Activated gamma-delta T cell treated with anti-CD3 and anti-CD28 coated beads, Interleukin-2, amount 50 U/mL, for 16 hours (primary cell): ENCODE measurements at places on chromosomes 5 and 9.

- no peak for DNase-seq
These were observed 272.8 kb downstream of the CWC27 start for GRCh38 chr5:65041296-65042158.

- DNase-seq, result no peak
These were observed 178.8 kb downstream of the PAM start for GRCh38 chr5:102933721-102934459.

GRCh38 chr5:101112645-101113044, 209.6 kb upstream of the ST8SIA4 start:
- no peak for DNase-seq

- no peak for DNase-seq
These were observed 1.1 kb downstream of the FKBP15 start for GRCh38 chr9:113219969-113220368.

DNA sequence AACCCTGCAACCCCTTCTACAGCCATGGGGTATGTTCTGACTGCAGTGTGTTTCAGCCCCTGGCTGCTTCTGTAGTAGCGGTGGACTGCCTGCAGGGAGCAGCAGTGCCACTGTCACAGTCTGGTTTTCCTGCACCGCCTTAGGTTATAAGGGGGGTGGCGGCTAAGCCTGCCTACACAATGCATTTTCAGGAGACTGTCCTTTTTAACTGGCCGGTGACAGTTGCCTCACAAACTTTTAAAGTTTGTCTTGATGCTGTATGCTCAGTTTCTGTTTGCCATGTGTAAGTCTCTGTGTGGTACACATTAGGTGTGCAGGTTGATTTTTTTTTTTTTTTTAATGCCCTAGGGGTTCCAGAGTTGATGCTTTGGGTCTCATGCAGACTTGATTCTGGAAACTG, 53.0 kb downstream of the NUP214 start:
- peak; percentile 58 for DNase-seq

DNA sequence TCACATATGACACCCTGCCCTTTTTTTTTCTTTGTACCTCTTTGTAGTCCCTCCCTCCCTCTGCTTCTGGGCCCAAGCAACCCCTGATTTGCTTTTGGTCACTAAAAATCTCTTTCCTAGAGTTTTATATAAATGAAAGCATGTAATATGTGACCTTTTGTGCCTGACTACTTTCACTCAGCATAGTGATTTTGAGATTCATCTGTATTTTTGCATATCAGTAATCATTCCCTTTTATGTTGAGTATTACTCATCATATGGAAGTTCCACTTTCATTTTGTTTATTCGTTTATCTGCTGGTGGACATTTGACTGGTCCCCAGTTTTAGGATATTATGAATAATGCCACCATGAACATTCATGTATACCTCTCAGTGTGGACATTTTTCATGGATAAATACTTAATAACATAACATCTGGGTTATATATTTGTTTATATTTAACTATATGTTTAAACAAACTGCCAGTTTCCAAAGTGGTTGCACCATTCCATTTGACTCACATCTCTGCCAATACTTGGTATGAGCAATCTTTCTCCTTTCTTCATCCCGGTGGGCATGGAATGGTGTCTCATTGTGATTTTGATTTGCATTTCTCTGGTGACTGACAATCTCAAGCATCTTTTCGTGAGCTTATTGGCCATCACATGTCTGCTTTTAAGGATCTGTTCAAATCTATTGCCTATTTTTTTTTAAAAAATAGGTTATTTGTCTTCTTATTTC, 115.7 kb upstream of the S1PR3 start:
- no peak for DNase-seq

DNA sequence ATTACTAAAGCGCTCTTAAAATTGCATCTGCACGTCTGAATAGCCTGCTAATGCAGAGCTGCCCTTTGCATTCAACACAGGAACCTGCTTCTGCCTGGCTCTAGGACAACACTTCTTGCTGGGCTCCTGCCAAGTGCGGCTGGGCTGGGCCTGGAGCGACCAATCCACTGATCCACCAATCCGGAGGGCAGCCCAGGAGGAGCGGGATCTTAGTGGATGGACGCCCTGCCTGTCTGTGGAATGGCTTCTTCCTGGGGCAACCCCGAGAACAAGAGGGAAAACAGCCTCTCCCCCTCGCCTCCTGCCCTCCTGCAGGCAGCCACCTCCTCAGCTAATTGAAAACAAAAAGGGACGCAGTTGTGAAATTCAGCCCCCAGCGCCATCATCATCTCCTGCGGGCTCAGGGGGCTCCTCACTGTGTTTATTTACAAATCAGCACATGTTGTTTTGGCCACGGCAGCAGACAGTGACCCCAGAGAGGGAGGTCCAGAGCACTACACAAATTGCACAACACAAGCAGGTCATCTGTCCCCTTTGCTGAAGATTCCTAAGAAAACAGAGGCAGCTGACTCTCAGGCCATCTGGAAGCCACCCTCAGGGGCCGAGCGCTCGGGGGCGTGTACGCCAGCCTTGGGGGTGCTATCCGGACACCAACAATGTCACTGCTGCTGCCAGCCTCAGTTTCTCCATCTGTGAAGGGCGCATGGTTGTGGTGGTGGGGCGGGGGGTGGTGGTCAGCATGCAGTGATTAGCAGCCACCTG, 57.3 kb downstream of the GADD45G start:
- DNase-seq, result no peak

GRCh38 chr5:123882965-123883345, 371.0 kb downstream of the CSNK1G3 start:
- DNase-seq, result no peak

DNA sequence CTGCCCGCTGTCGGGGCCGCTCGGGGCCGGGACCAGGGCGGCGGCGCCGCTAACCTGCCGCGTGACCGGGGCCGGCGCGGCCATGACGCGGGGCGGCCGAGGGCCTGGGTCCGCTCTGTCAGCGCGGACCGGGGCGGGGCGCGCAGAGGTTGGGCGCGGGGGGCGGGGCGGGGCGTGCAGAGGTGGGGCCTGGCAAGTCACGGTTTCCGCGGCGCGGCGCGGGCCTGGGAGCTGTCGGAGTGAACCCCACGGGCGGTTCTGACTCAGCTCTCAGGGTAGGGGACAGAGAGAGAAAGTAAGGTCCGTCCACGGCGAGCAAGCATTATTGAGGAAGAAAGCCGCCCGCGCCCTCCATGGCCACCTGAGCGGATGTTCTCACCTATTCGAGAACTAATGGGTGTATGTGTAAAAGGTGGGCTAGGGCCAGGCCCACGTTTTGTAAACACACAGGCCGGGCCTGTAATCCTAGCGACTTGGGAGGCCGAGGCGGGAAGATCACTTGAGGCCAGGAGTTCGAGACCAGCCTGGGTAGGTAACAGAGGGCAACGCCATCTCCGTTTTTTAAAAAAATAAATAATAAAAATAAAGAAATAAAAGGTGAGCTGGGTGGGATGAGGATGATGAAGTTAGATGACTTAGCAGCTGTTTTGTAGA, at the start of gene PRXL2C:
Gene PRXL2C (minus strand): TSS at position 120 of the 654 bp plus-strand sequence. CDS start 36 bp downstream, at position 84.
- peak; percentile 56 for DNase-seq

GRCh38 chr9:131276094-131276888, at the start of gene FAM78A:
Gene FAM78A, minus strand, starts transcription at chr9:131276510. Its CDS starts 331 bp downstream, at chr9:131276179.
- no peak for DNase-seq

DNA sequence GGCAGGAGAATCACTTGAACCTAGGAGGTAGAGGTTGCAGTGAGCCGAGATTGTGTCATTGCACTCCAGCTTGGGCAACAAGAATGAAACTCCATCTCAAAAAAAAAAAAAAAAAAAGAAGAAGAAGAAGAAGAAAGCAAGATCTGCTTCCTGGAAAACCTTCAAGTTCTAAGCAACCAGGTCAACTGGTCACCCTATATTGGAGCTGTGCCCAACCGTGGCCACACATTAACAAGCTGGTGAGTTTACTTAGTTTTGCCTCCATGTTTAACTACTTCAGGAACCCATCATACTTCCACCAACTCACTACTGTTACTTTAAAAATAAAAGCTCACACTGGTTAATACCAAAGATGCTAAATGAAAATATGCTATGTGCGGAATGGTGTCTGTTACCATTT, 12.3 kb upstream of the SKP1 start:
- DNase-seq, result no peak

GRCh38 chr9:135877791-135878527, 29.4 kb downstream of the CAMSAP1 start:
- DNase-seq, result no peak

- no peak for DNase-seq
These were observed 18.2 kb upstream of the MGAT1 start for GRCh38 chr5:180820788-180821321.

DNA sequence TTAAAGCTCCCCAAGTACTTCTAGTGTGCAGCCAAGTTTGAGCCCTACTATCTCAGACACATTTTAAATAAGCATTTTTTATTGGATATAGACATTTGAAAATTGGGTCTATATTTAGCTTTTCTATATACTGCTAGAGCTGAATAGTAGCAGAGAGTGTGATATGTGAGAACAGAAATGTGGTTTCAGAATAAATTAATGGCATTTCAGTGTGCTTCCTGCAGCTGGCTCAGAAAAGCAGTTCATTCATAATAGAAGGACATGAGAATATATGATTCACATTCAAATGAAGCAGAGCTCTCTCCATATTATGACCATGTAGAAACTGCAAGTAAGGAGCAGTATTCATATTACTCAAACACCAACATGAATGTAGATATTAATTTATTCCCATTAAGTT, 464.0 kb downstream of the PTPRD start:
- no peak for DNase-seq

GRCh38 chr5:174675916-174676315, 48.5 kb upstream of the MSX2 start:
- no peak for DNase-seq

DNA sequence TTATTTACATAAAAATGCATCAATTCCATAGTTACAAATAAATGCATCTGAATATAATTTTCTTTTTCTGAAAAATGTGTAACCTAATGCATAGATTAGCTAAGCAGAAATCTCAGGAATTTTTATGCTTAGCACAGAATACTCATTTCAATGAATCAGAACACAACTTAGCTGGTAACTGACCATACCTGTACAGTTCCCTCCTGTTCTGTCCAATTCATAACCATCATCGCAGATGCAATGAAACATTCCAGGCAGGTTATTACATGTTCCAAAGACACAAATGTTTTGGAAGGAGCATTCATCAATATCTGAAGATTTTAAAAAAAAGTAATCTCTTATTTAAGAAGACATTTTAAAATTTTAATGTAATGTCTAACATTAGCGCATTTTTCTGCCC, 219.4 kb downstream of the FBN2 start:
- DNase-seq, result no peak

DNA sequence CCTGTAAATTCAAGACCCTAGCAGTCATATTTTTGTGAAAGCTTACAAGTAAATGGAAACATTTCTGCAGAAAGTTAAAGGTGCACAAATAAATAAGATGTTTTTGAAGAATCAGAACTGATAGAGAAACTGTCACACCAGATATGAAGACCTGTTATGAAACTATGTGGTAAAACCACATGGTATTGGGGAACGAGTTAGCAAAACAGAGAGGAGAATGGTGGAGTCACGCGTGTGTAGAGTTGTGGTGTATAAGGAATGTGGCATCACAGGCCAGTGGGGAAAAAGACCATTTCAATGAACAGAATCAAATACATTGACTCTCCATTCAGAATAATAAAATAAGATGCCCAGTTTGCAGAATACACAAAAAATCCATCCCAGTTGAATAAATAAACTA, 477.2 kb downstream of the ICE1 start:
- no peak for DNase-seq

GRCh38 chr5:180824630-180825476, 22.2 kb upstream of the MGAT1 start:
- no peak for DNase-seq

GRCh38 chr9:2800394-2801179, 43.3 kb downstream of the PUM3 start:
- DNase-seq, result no peak
